ENCODE measurements at places on chromosomes 3 and 15. TPM values are rescaled to one million over a fixed set of nuclear protein-coding genes. Genes with fewer than 3 reads are reported as not detected.

Gene CGNL1
- total RNA-seq, result not detected

Gene ALDH1A2
- 0.78 TPM for total RNA-seq

Gene GPR149
- total RNA-seq, result not detected

Gene ADGRG7
- total RNA-seq, result not detected

Gene GOLGA8G
- total RNA-seq, result not detected

Gene CRELD1
- total RNA-seq, result 14.1 TPM

Gene FBXO40
- not detected for total RNA-seq

Gene WNT5A
- total RNA-seq, result not detected

Gene GPR87
- 1.1 TPM for total RNA-seq

Gene CLDN11
- total RNA-seq, result not detected

Gene KIF15
- 41.0 TPM for total RNA-seq

Gene SERPINI2
- total RNA-seq, result not detected

Gene PAQR5
- total RNA-seq, result 0.10 TPM

Gene P2RY12
- not detected for total RNA-seq

Gene CHCHD4
- total RNA-seq, result 17.5 TPM

Gene WWTR1
- 1.0 TPM for total RNA-seq

Gene CLDND1
- 208 TPM for total RNA-seq

Gene TAGLN3
- 0.85 TPM for total RNA-seq

Gene RBP2
- total RNA-seq, result not detected

Gene EOMES
- total RNA-seq, result 1.4 TPM

Gene SLC4A7
- total RNA-seq, result 62.3 TPM

Gene PRR20G
- total RNA-seq, result not detected

Gene SLC27A2
- total RNA-seq, result 22.5 TPM

Gene PRSS50
- total RNA-seq, result not detected

Gene ATP13A5
- not detected for total RNA-seq

Gene HIGD2B
- total RNA-seq, result 0.31 TPM

Gene UROC1
- total RNA-seq, result not detected

Gene PLA1A
- 0.34 TPM for total RNA-seq

Gene GHSR
- not detected for total RNA-seq

Gene CAMKV
- total RNA-seq, result 0.39 TPM

Gene NR2E3
- total RNA-seq, result not detected

Gene PODXL2
- 1.2 TPM for total RNA-seq

Gene STAB1
- 0.14 TPM for total RNA-seq

Gene SLC9C1
- total RNA-seq, result not detected

Gene FETUB
- not detected for total RNA-seq

Gene SLC51B
- not detected for total RNA-seq

Gene TMCO5A
- not detected for total RNA-seq

Gene GJD2
- not detected for total RNA-seq

Gene GRM2
- total RNA-seq, result 0.22 TPM

Gene SHF
- 11.8 TPM for total RNA-seq

Gene GOLGA8S
- 0.05 TPM for total RNA-seq

Gene DPPA2
- not detected for total RNA-seq

Gene TJP1
- total RNA-seq, result not detected

Gene PIERCE2
- 0.34 TPM for total RNA-seq

Gene CHRNA3
- not detected for total RNA-seq

Gene GOLGA8F
- total RNA-seq, result not detected

Gene LRRN1
- total RNA-seq, result not detected

Gene OSBPL10
- 3.5 TPM for total RNA-seq

Gene GOLGA6D
- not detected for total RNA-seq

Gene CYP8B1
- not detected for total RNA-seq

Data from activated CD4-positive, alpha-beta memory T cell treated with anti-CD3 and anti-CD28 coated beads for 36 hours (primary cell).